ENCODE measurements at places on chromosomes 13 and 19.

GRCh38 chr19:55611983-55612645 is 6.7 kb downstream of the ZNF865 start:
- no peak for DNase-seq

- no peak for DNase-seq
Observed at GRCh38 chr19:36401475-36401874, 17.0 kb downstream of the ZFP82 start.

DNA sequence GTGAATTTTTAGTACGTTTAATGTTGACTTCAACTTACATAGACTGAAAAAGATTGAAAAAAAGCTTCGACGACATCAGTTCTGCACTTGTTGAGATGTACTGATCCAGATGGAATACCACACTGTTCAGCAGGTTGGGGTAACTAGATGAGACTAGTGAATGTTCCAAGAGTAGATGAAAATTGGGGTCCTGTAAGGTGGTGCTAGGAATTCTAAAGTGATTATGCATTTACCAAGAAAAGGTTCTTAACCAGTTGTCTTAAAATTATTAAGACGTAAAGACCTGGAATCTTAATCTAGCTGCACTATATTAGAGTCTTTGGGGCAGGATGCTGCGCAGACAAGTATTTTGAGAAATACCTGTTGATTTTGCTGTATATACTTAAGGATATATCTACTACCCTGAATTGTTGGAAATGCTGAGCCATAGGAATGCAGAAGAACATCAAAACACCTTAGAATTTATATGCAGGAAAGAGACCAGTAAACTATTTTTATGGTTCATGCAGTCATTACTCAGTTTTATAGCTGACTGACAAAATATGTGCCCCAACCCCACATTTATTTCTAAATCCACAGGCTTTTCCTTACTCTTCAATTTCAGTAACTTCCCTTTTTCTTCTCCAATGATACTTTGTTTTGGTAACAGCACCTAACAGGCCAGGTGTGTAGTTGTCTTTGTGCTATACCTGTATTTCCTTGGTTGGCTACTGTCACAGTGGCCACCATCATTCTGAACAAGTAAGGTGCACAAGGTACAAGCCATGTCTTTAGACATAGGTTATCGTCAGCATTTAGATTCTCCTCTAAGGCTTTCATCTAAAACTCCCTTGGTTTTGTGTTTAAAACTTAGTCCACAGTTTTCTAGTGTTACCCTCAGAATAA is 8.6 kb downstream of the MIR17HG start:
- no peak for DNase-seq

GRCh38 chr13:31775148-31775547 is 35.8 kb downstream of the RXFP2 start:
- DNase-seq: no peak

- DNase-seq: no peak
Observed at GRCh38 chr13:109656206-109656605, 130.2 kb downstream of the IRS2 start.

DNA sequence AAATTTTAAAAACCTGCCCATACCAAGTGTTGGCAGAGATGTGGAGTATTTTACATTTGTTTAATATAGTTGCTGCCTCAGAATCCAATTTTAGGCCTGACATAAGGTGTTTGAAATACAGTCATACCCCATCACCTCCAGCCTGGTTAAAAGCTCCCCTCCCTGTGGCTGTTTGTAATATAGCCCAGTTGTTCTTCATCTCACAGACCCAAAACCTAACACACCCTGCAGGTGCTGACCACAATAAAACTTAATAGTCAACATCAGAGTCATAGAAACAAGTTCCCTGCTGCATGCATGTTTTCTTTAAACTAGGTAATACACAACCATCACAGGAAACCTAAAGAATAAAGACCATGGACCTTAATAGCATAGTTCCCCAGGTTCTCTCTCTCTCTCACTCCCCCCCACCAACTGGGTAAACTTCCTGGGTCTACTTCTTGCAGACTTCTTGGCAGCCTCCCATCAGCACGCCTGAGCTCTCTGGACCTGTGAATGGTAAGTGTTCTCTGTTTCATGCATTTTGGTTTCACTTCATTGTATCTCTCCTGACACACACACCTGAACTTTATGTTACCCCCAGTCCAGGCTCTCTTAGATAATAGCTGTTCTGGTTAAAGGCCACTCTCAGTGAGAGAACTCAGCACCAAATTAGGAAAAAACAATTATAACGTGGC is 1369.9 kb downstream of the EFNB2 start:
- DNase-seq: no peak

GRCh38 chr19:30668521-30669155 is 296.5 kb downstream of the ZNF536 start:
- no peak for DNase-seq

DNA sequence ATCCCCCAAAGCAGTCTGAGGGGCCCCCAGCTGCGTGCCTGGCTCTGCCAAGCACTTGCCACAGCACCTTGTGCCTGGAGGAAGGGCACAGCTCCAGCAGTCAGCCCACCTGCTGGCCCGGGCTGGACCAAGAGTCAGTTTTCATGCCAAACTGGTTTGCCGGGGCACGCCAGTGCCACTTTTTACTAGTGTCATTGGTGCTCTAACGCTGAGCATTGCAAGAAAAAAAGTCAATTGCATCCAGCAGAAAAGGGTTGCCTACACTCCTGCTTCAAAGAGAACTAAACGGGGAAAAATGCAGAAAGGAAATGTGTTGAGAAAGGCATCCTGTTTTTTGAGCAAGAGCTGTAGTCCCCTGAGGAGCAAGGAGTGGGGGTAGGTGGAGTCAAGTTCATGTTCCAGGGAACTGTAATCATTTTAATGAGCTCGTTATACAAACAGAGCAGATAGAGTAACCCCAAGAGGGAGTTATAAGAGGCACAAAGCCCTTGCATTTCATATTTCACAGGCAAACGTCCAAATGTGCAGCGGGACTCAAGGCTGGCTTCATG is 68.4 kb downstream of the F2RL3 start:
- DNase-seq: no peak

GRCh38 chr19:17902701-17903100 is 30.1 kb upstream of the CCDC124 start:
- DNase-seq: no peak

DNA sequence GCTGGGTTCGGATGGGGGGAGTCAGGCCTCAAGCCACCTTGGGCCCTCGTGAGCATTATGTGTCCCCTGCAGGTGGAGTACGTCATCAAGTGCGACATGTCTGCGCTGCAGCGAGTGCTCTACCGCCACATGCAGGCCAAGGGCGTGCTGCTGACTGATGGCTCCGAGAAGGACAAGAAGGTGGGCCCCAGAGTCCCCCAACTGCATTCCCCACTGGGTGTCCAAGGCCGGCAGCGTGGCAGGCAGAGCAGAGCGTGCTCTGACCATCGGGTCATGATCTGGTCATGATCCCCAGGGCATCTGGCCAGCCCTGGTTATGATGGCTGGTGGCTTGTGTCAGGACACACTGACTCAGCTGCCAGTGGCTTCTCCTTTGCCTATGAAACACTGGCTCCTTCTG is 63.4 kb downstream of the SMARCA4 start:
- peak; percentile 51 for DNase-seq

- DNase-seq: no peak
Observed at GRCh38 chr13:79659121-79659521, 178.2 kb downstream of the NDFIP2 start.

DNA sequence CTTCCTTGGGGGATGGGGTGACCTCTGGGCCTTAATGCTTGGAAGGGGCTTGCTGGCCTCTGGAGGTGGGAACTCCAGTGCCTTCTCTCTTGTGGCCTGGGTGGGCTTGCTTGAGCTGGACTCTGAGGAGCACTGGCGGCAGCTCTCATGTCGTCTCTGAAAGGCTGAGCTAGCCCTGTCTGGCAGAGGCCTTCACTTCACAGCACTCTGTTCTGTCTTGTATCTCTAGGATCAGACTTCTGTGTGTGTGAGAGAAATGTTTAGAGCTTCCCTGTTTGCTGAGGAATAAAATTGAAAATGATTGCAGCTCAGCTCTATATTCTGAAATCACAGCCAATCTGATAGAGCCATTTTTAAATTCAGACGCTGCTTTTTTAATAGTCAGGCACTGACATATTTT is 185.3 kb downstream of the KCNRG start:
- no peak for DNase-seq

DNA sequence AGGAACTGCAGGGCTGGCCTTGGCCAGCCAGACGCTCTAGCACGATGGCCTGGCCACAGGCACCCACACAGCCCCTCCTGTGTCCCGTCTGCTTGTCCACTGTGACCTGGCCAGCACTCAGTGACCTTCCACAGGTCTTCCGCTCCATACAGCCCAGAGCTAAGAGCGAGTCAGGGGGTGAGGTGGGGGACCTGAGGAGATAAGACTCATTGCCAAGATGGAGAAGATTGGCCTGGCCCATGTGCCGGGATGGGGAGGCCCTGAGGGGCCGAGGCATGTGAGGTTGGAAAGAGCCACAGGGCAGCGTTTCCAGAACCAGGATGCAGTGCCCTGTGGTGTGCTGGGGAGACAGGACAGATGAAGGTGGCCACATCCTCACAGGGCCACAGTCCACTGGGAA is 10.2 kb upstream of the SLC7A9 start:
- no peak for DNase-seq

- DNase-seq: no peak
Observed at GRCh38 chr13:34776390-34776981, 165.6 kb upstream of the NBEA start.

- DNase-seq: no peak
Observed at GRCh38 chr13:80751854-80752253, 410.9 kb upstream of the SPRY2 start.

DNA sequence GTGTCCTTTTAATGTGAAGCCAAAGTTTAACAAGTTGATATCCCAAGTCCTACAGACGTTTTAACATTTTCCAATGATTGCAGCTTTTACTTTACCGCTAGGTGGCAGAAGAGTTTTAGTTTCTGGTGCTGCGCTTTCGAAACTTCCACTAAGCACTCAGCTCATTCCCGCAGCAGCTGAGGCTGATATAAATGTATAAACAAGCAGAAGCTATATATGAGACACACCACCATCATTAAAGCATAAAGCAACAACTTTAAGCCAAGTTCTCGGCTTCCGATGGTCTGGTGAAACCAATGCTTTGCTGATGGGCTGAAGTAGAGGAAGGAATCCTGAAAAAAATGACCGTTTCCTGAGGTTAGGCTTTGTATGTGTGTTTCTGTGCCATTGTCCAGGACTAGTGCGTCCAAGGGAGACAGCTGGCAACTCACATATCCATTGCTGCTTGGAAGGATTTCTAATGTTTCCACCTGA is 753.9 kb downstream of the OLFM4 start:
- peak; percentile 40 for DNase-seq

- DNase-seq: no peak
Observed at GRCh38 chr13:33394294-33394932, 108.9 kb upstream of the STARD13 start.

DNA sequence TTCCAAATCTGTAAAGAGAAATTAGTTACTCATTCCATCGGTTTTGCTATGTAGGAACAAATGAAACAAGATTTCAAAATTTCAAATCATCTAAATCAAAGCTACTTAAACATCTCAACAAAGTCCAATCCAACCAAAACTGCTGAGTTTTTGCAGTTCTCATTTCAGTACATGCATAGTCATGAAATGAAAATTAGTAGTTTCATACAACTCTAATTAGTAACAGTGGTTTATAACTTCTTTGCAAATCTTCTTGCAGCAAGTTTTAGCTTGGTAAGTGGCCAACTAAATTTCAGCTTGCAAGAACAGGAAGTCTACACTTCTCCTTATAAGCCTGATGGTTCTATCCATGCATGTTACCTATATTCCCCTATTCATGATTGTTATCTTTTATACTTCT is 75.6 kb downstream of the SPRY2 start:
- DNase-seq: no peak

DNA sequence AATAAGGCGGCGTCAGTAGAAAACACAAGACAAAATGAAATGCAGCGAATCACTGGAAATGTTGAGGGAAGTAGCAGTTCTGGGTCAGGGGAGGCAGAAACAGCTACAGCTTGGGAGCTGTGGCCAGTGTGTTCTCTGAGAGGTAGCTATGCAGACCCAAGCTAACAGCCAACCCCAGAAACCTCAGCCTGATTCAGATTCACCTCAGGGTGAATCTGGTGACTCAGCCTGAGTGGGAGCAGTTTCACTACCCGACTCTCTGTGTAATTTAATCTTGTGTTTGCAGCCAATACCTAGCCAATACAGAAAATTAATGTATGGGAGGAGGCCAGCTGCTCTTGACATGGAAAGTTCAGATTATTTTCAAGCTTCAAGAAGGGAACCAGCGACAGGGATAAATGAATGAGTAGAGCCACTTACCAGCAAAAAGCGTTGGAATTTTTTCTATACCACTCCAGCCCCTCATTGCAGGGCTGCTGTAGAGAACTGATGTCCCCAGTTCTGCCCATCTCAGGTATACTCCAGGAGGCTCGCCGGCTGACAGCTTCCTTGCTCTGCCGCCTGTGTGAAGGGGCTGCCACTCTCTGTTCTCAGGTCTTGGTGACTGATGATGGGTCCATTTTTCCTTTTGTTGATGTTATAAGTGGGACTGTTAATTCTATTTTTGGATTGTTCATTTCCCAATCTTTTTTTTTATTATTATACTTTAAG is 8.9 kb downstream of the IGFL3 start:
- DNase-seq: peak; percentile 22

DNA sequence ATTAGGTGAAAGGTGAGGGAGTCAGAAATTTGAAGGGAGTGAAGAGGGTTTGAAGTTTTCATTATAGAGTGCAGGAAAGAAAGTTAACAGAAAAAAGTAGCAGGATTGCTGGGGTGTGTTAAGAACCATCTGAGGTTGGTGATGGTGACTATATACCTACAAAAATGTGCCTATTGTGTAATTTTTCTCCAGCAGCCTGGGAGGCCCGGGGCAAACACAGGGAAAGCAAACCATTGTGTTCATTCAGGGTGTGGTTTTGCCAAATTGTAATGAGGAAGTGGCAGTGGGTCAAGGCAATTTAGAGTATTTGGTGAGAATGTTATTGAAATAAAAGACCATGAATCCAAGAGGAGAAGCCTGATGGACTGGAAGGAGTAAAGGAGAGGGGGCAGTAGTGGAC is 8.2 kb upstream of the SUCLA2 start:
- no peak for DNase-seq

GRCh38 chr19:33604651-33605050 is 17.1 kb upstream of the CHST8 start:
- no peak for DNase-seq

DNA sequence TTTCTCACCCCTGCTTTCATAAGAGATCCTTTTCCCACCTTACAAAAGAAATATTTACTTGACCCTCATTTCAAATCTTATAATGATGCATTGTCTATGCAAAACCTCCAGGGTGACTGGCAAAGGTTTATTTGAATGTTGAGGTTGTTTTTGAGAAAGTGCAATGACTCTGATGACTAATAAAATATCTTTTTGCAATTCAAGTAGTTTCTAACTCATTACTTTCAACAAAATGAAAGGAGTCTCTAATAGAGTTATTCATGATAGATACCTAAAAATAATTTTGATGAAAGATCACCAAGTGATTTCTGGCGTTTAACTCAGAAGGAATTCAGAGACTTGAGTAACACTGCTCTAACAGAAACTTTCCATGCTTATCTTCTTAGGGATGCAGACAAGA is 144.2 kb downstream of the FOXO1 start:
- no peak for DNase-seq
